Right hindlimb (tissue), 1 donor: ENCODE measurements at places on chromosomes 11 and 22.

- DNase-seq, result no peak
Observed at GRCh38 chr11:34343153-34343552, 14.7 kb downstream of the ABTB2 start.

DNA sequence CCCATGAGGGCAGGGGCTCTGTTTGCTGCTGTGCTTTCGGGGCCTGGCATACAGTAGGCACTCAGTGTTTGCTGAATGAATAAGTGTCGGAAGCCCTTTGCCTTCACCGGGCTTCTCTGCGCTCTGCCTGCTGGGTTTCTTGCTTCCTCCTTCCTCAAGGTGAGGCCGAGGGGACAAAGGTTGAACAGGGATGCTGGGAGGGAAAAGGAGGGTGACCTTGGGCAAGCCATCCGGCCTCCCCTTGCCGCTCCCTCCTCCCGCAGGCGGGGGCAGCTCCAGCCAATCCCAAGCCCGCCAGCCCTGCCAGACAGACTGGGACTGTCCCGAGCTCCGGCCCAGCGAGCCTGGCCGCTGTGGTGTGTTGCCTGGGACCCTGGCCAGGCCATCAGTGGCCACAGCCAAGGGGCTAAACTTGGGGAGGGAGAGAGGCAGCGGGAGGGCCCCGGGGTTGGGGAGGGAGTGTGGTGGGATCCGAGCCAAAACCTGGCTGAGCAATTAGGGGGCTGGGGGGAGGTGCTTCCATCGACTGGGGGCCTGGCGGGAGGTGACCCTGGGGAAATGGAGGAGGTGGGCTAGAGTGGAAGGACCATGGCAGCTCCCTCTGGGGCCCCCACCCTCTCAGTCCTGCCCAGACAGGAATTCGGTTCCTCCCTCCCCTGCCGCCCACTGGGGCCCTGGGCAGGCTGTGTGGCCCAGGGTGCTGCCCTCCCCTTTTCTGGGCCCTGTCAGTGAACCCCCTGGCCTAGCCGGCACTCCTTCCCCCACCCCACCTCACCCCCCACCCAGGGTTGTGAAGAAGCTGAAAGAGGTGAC, 3.4 kb upstream of the RCOR2 start:
- peak; percentile 89 for DNase-seq

- no peak for DNase-seq
Observed at GRCh38 chr11:16136792-16137390, 219.5 kb downstream of the SOX6 start.

DNA sequence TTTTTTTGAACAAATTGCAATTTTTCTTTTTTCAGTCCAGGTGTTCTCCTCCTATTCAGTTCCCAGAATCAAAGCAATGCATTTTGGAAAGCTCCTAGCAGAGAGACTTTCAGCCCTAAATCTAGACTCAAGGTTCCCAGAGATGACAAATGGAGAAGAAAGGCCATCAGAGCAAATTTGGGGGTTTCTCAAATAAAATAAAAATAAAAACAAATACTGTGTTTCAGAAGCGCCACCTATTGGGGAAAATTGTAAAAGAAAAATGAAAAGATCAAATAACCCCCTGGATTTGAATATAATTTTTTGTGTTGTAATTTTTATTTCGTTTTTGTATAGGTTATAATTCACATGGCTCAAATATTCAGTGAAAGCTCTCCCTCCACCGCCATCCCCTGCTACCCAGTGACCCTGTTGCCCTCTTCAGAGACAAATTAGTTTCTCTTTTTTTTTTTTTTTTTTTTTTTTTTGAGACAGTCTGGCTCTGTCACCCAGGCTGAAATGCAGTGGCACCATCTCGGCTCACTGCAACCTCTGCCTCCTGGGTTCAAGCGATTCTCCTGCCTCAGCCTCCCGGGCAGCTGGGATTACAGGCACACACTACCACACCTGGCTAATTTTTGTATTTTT, 6.2 kb upstream of the UBE4A start:
- DNase-seq, result no peak

DNA sequence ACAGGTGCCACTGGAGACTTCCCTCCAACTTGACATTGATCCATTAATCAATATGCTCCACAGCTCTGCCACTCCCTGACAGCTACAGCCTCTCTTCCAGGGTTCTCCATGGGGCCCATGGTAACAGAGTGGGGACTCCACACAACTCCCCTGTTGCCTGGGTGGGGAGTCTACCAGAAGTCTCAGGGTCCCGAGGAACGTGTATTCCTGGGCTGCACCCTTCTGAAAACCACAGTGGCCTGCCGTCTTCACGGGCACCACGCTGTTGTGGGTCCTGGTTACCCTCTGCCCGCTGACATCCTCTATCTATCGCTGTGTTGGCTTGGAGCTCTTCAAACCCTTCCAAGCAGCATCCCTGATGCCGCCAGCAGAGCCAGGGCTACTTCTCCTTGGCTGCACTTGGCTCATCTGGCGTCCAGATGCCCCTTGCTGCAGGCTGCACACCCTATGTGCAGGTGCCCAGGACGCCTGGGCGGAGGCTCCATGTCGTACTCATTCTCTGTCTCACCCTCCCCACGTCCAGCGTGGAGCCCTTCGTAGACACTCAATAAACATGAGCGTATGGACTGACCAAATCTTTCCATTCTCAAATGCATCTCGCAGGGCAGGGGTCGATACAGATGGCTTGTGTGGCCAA, 1341.8 kb downstream of the TBC1D22A start:
- DNase-seq, result no peak

- no peak for DNase-seq
Observed at GRCh38 chr11:114131461-114131864, 72.0 kb downstream of the ZBTB16 start.

GRCh38 chr11:104979839-104980238, 11.5 kb upstream of the CASP4 start:
- no peak for DNase-seq

GRCh38 chr11:128624269-128625175, 37.2 kb upstream of the ETS1 start:
- no peak for DNase-seq

GRCh38 chr22:26817926-26818325, 160.5 kb downstream of the MIAT start:
- DNase-seq, result no peak

DNA sequence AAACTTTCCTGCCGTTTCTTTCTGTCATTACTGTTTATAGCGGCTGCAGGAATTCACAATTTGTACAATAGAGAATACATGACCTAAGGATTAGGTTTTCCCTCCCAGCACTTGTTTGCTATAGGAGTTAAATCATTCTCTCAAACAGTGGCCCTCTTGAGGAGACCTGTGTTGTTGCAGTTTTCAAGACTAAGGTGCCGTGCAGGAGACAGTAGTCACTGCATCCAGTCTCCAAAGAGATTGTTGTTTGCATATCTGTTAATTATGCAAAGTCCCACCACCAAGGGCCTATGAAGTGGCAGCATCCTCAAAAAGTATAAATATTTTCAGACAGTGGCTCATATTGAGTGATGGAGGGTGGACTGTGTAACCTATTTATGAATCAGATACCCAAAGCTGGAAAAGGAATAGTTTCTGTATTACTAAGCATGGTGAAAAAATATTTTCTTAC, 2.3 kb downstream of the PRSS23 start:
- DNase-seq, result no peak

GRCh38 chr22:17359501-17359900, 9.8 kb upstream of the CECR2 start:
- DNase-seq, result no peak
